T-helper 9 cell (primary cell): ENCODE measurements at places on chromosomes 1 and 21.

DNA sequence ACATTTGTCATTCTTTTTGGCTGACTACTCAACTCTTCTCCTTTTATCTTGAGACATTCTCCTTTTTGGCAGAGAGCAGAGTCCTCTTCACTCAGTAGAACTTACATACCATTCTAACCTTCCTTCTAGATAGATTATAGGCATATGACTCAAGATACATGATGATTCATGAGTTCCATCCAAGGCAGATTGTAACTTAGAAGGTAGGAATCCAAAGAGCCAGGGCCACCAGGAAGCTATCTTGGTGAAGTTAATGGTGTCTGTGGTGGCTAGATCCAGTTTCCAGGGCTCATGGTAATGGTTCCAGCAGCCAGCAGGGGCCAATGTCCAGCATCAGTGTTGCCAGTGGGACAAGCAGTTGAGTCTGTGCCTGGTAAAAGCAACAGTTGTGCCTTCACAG, 76.1 kb upstream of the KIAA0040 start:
- no peak for DNase-seq

DNA sequence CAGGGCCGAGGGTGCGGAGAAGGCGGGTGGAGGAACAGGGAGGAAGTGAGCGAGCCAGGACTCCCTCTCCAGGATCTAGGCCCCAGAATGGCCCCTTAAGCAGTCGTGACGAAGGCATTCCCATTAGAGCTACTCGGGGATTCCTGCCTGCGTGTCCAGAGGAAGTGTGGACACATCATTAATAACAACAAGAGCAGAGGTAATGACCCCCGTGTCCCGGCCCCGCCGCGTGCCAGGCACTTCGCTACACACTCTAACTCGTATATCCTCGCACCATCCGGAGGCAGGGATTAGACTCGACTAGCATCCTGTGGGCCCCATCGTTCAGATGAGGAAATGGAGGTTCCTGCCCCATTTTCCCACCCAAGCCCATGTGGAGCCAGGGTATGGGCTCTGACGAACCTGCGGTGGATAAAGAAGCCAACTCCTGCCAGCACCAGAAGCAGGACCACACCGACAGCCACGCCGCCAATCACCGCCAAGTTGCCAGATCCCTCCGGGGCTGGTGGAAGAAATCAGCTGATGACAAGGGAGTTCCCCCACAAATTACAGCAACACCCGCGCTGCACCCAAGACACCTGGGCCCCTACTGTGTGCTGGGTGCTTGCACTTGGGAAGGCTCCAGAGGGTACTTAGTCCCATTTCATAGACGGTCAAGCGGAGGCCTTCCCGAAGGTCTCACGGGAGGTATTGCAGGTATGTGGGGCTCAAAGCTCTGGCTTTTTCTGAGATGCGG, 21.6 kb downstream of the EPHA2 start:
- no peak for DNase-seq

DNA sequence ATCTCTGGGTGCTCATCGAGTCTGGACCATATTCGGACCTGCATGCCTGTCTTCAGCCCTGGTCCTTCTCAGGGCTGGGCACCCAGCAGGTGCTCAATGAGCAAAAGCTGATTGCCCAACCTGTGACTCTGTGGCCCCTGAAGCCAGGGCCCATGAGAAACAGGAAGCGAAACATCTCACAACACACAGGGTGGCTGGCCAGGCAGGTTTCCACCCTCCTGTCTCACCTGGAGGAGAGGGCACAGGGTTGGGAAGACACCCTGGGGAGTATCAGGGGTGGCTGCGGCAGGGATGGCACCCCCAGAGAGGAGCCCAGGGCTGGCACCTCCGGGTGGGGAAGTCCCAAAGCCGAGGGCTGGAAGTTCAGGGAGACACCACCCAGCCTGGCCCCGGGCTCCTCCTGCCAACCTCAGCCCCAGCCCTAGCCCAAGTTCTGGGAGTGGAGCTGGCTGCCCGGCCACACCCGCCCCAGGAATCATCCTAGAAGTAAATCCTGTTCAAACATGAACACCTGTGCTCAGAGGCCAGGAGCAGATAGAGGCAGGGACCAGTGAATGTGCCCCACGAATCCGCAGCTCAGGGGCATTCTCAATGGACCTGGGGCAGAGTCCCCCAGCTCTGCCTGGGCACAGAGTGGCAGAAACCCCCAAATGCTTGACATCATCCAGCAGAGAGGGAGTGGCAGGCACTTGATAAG, 54.6 kb downstream of the RAP1GAP start:
- DNase-seq: no peak

- DNase-seq: no peak
Observed at GRCh38 chr1:234136073-234136472, 231.6 kb downstream of the SLC35F3 start.

GRCh38 chr1:236736761-236737160, 50.5 kb downstream of the ACTN2 start:
- no peak for DNase-seq

DNA sequence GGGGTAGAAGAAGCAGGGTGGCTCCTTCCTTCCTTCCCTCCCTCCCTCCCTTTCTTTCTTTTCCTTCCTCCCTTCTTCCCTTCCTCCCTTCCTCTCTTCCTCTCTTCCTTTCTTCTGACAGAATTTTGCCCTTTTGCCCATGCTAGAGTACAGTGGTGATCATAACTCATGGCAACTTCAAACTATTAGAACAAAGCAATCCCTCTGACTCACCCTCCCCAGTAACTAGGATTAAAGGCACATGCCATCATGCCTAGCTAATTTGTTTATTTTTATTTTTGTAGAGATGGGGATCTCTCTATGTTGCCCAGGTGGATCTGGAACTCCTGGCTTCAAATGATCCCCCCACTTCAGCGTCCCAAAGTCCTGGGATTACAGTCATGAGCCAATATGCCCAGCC, 10.0 kb upstream of the RPE65 start:
- no peak for DNase-seq

DNA sequence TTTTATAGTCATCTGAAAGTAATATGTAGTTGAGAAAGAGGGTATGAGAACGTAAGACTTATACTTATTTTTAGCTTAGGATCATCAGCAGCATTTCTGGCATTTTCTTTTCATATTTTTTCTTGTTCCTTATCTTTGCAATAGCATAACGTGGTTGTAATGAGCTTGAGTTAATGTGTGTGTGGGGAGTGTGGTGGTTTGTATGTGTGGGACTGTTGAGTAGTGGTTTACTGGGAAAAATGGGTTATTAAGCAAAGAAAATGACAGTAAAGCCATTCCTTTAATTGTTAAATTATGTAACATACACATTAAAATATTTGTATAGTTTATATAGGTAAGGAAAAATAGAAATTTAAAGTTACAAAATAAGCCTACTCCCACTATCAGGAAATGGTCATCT, 15.2 kb downstream of the PIP5K1A start:
- no peak for DNase-seq

DNA sequence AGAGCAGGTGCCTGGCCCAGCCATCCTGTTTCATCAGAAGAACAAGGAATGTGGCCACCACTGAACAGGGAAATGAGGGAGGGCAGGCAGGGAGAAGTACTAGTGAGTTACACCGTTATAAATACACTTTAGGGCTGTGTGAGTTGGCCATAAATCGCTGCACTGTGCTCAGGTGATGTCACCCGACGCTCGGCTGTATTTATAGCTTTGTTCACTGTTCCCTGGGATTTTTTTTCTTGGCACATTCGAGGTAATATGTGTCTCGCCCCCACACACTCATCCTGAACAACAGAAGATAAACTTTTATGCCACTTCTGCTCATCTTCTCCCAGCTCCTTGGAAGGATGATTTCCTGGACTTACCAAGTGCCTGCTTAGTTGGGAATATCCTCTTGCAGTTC, 9.0 kb upstream of the KIRREL1 start:
- no peak for DNase-seq

GRCh38 chr1:177432897-177433296, 262.1 kb downstream of the BRINP2 start:
- no peak for DNase-seq

DNA sequence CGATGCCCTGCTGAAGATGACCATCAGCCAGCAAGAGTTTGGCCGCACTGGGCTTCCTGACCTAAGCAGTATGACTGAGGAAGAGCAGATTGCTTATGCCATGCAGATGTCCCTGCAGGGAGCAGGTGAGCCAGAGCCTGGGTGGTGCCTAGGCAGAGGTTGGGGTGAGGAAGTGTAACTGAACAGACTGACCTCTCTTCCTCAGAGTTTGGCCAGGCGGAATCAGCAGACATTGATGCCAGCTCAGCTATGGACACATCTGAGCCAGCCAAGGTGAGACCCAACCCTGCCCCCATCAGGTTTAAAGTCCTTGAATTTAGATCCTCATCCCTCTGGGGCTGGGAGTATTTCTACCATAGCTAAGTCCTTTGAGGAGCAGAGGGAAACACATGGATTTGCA, 11.8 kb downstream of the PSMD4 start:
- no peak for DNase-seq

- no peak for DNase-seq
Observed at GRCh38 chr1:53123453-53124140, 18.8 kb downstream of the SLC1A7 start.

- no peak for DNase-seq
Observed at GRCh38 chr1:15045123-15045522, 108.4 kb upstream of the TMEM51 start.

- DNase-seq: no peak
Observed at GRCh38 chr21:31145274-31145673, 107.0 kb upstream of the KRTAP19-8 start.

DNA sequence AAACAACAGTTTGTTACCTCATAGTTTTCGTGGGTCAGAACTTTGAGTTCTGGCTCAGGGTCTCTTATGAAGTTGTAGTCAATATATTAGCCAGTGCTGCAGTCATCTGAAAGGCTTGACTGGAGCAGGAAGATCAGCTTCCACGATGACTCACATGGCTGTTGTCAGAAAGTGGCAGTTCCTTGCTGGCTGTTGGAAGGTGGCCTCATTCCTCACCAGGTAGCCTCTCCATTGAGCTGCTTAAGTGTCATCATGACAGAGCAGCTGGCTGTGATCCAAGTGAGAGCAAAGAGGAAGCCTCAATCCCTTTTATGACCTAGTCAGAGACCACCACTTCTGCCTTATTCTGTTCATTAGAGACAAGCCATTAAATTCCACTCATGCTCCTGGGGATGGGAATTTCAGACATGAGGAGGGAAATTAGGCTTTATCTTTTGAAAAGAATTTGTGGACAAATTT, 5.6 kb downstream of the OSBPL9 start:
- no peak for DNase-seq

DNA sequence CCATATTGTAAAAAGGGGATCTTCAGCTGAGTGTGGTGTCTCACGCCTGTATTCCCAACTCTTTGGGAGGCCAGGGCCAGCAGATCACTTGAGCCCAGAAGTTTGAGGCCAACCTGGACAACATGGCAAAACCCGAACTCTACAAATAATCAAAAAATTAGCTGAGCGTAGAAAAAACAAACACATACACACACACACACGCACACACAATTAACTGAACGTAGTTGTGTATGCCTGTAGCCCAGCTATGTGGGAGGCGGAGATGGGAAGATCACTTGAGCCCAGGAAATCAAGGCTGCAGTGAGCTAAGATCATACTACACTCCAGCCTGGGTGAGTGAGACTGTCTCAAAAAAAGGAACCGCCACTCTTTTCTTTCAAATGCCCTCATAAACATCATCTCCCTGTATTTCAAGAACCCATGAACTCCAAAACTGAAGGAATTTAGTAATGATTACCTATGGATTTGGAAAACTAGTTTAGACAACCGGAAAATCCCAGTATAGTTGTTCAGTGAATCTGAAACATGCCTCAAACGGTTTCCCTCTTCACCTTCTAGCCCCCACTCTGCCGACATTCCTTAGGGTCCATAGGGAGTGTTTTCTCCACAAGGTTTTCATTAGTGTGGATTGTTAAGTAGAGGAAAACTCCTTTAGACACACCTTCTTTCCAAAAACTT, 4.5 kb downstream of the TXNIP start:
- no peak for DNase-seq

DNA sequence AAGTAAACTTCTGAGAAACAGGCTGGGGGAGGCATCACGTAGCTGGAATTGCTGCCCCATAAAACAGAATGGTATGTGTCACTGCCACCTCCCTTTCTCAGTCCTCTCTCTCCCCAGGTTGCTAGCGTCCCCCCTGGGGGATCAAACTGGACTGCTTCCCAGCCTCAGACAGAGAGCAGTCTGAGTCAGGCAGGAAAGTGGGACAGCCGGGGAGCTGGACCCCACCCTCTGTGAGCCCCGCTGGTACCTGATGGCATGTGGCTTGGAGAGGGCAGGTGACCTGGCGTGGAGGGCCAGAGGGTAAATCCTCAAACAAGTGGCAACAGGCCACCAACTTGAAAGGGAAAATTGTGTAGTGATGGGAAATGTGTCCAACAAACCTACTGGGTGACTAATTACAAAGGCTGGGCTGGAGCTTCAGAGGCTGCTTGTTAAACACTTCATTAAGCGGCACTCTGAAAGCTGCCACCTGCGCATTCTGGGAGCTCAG, 1.0 kb upstream of the SFN start:
- DNase-seq: no peak

DNA sequence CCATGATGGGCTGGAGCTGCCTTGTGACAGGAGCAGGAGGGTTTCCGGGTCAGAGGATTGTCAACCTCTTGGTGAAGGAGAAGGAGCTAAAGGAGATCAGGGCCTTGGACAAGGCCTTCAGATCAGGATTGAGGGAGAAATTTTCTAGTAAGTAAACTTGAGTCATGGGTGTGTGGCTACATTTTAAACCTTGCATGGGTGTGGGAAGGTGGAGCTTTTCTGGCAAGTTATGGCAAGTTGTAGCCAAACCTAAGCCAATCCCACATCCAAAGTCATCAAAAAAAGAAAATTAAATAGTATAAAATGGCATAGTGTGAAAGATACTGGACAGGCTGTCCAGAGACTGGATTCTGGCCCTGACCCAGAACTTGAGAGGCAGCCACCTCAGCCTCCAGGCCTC, 39.8 kb upstream of the HSD3B1 start:
- no peak for DNase-seq

DNA sequence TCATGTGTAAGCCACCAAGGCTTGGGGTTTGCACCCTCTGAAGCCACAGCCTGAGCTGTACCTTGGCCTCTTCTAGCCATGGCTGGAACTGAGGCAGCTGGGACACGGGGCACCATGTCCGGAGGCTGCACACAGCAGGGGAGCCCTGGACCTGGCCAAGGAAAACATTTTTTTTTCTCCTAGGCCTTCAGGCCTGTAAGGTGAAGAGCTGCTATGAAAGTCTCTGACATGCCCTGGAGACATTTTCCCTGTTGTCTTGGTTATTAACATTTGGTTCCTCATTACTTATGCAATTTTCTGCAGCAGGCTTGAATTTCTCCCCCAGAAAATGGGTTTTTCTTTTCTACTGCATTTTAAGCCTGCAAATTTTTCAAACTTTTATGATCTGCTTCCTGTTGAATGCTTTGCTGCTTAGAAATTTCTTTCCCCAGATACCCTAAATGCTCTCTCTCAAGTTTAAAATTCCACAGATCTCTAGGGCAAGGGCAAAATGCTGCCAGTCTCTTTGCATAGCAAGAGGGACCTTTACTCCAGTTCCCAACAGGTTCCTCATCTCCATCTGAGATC, 295.8 kb downstream of the LTN1 start:
- DNase-seq: no peak

- no peak for DNase-seq
Observed at GRCh38 chr21:45872471-45872870, 109.1 kb upstream of the COL6A1 start.
